ENCODE measurements at places on chromosomes 5 and 9.

DNA sequence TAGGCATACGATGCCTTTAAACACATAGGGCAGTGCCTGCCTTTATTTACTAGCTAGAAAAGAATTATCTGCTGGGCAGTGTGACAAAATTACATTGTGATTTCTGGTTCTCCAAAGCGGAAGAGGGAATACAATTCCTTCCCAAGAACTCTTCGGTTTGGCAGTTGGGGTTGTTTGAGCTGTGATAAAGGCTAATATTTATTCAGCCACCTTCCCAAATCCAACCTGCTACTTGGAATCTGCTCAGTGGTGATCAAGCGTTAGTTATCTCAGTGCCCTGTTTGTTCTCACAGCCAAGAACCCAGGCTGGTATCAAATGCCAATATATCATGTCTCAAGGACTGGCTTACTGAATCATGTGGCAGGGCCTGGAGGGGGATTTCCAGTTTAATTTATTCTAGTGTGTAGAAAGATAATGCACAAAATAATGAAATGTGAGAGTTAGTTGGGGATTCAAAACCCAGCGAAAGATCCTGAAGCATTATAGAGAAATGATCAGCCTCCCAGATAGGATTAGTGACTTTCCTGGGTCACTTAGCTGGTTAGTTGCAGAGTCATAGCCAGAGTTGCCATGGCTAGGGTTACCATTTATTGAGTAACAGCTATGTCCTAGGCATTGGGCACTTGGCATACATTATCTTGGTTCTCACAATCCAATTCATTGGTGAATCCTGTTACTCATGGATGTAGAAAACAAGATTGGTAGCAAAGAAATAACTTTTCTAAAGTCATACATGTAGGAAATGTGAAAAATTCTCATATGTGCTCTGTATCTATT, 457.0 kb upstream of the KLF4 start:
- DNase-seq = no peak

DNA sequence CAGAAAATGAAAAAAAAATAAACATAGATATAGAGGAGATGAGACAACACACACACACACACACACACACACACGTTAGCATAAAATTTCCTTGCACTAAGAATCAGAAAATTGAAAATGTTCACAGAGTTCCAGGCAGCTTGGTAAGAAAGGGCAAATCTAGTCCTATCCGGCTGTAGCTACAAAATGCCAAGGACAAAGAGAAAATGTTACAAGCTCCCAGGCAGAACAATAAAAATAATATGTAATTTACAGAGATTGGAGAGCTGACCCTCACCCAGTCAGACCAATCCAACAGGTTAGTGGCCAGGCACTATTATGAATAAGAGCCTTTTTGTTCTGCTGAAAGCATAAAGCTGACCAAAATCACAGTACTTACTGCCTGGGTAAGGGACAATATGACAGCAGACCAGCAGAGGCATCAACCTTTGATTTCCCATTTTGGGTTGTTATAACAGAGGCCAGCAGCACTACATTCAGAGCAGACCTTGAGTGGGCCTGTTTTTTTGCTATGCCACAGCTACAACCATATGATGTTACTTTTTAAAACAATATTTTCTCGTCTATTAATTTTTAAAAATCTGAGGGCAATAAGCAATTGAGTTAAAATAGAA, 892.6 kb downstream of the TAF11L14 start:
- DNase-seq = no peak

DNA sequence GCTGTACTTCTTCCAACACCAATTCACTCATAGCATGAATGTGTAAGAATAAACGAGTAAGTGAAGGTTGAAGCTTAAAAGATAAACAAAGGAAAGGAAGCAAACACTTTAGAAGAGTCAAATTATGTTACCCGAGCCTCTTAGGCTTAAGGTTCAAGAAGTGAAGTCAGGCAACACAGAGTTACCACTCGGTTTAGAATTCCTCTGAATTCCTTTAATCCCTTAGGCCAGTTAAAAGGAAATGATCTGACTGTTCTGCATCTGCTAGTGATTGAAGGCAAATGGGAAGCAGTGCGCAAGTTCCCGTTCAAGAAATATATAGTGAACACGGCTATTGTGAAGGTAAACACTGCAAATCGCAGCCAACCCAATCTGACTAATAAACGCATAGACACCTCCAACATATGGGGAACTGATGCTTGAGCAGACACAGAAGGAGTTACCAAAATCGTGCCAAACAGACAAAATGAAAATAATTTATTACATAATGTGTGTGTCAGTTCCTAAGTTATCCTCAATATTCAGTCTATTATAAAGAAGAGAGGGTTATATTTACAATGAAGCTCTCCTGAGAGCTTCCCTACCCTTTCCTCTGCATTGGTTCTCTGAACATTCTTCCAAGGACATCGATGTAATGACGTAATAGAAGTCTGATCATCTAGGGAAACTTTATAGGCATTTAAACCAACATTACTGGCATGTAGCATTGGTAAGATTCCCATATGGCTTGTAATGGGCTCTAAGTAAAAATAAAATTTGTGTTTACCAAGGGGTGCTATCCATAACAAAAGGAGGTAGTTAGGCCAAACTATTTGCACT, 837.1 kb upstream of the ZNF608 start:
- no peak for DNase-seq

DNA sequence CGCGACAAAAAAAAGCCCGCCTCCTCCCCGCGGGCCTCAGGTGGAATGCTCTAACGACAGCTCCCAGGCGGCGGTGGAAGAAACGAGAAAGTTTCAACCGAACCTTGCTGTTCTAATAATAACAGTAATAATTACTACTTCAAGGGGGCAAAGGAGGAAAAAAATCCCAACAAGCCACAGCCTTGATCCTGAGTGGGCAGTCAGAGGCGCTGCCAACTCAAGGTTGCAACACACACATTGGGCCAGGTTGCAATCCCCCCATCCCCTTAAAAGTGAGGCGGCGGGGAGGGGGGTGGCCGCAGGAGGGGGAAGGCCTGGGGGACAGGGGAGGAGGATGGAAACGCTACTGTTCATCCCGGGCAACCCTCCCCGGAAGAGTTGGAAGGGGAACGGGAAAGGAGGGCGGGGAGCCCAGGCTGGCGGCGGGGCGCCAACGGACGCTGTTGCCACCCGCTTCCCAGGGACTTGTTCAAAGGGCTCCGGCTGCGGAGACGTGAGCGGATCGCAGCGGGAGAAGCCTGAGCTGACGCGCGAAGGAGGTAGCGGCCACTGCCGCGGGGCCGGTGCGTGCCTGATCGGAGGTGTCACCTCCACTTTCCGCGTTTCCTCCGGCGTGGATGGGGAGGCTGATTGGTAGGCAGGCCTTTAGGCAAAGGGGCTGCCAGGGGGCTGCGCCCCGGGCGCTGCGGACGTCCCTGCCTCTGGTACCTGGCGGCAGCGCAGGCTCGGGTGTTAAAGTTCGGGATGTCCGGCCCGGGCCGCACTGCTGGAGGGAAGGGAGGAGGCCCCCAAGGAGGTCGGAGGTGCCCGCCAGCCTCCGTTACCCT, 647 bp downstream of the SMARCA2 start:
- DNase-seq = peak; percentile 24

DNA sequence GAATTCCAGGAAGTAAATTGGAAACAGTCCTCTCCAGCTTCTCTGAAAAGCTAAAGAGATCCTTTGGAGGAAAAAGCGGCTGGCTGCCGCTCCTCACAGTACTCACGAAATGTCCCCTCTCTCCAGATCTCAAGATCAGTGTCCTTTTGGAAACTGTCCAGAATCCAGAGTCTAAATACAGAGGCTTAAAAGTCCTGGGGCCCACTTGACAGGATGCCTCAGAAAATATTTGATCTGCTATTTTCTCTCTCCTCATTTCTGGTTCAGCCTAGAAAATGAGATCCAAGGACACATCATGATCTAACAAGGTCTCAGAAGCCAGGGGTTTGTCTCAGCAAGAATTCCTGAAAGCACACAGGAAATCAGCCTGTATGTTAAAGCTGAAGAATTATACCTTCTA, 7.2 kb downstream of the C1QTNF2 start:
- no peak for DNase-seq

- DNase-seq = no peak
Observed at GRCh38 chr9:88680041-88680440, 145.1 kb downstream of the NXNL2 start.

DNA sequence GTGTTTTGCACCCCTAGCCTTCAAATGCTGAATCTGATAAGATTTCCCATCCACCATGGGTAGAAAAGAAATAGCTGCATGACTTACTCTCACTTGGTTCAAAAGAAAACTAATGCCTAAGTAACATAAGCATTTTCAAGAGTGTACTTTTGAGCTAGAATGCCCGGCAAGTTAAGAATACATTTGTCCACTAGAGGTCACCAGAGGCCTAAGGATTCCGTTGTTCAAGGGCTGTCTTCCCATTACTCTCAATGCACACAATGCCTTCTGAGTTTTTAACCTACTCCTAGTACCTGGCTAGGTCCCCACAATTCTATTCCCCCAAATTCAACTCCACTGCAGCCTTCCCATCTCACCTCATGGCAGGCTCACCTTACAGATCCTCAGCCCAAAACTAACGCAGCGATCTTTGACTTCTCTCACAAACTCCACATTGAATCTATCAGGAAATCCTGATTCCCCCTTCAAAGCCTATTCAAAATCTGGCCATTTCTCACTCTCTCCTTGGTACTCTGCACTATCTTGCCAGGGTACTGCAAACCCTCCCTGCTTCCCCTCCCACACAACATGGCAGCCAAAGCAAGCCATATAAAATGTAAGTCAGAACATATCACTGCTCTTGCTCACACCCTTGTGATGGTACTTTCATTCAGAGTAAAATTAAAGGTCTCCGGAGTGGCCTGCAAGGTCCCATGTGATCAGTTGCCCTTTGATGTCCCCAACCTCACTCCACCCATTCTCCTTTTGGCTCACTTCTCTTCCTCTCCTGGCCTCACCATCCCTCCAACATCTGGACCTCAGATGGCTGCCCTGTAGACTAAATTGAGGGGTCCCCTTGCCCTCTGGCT, 13.4 kb downstream of the OXCT1 start:
- DNase-seq = peak; percentile 56

GRCh38 chr5:158147227-158147626, 288.3 kb upstream of the CLINT1 start:
- DNase-seq = no peak

GRCh38 chr9:91130796-91131318, 230.9 kb downstream of the AUH start:
- no peak for DNase-seq

DNA sequence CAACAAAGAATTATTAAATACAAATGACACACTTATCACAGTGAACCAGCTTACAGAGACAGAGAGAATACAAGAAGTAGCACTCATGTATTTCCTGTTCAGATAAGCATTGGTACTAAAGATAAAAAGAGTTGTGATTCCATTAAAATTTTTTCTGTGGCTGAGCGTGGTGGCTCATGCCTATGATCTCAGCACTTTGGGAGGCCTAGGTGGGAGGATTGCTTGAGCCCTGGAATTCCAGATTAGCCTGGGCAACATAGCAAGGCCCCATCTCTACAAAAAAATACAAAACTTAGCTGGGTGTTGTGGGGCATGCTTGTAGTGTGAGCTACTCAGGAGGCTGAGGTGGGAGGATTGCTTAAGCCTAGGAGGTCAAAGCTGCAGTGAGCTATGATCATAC, 32.9 kb downstream of the FCHO2 start:
- DNase-seq = no peak

DNA sequence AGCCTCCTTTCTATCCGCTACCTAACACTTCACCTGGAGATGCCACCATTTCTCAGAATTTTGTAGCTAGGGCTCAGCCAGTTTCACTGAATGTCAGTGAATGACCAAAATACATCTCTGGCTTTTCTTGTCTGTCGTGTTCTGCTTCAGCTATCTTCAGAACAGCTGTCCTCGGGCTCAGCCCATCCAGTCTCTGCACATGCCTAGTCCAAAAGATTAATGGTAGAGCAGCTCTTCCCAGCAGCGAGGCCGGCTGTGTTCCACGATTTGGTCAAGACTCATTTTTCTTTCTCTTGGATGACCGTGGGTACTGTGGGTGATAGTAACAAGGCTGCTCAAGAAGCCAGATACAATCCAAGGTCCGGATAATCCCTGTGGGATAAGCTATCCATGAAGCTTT, 342.8 kb downstream of the GABRG2 start:
- DNase-seq = no peak

All from CD4-positive, alpha-beta T cell treated with Interferon alpha-2 for 1 hour (primary cell).